ENCODE measurements at places on chromosomes 6 and 20. TPM values are rescaled to one million over a fixed set of nuclear protein-coding genes. Genes with fewer than 3 reads are reported as not detected.

DNA sequence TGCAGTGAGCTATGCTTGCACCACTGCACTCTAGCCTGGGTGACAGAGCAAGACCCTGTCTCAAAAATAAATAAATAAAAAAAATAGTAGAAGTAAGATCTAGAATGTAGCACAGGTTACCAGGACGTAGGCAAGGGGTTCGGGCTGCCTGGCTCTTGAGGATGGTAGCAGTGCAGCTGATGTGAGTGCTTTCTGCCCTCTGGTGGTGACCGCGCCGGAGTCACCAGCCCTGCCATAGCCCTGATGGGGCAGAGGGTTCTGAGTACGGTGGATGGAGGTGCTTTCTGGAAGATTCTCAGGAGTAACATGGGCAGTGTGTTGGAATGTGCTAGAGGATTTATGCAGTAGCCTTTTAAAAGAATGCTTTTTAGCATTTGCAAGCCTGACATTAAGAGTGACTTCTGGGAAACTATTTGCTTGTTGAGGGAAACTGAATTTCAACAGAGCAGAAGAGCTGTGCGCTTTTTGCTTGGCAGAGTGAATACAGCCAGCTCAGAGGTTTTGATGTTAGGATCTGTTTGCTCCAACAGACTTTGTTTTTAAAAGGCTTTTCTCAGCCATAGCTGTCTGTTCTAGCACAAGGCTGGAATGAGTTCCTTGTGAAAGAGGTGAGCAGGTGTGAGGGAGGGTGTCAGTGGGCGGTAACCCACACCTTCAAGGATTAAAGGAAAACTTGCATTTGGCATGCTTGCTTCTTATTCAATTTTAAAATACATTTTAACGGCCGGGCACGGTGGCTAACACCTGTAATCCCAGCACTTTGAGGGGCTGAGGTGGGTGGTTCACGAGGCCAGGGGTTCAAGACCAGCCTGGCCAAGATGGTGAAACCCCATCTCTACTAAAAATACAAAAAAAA is 65.9 kb downstream of the PTPN1 start:
- DNase-seq = no peak

- DNase-seq = no peak
Measured at GRCh38 chr6:15614277-15614676, 48.6 kb downstream of the DTNBP1 start.

GRCh38 chr20:57499676-57500075 is 25.3 kb downstream of the CTCFL start:
- DNase-seq = no peak

DNA sequence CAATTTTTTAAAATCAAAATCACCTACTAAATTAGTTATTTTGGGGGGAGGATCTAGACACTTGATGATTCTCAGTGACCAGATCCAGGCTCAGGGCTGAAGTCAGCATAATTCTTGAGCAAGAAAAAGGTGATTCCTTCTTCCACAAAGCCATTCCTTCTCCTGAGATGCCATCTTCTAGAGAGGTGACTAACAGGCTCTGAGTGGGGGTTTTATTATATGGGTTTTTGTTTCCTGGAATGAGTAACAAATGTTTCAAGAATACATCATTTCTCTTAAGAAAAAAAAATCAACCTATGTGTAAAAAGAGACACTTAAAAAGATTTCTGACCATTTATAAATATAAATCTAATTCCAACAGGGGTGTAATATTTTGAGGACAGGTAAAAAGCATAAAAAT is 154.3 kb downstream of the NFATC2 start:
- DNase-seq = no peak

Gene ZSCAN23
- 16.4 TPM for polyA plus RNA-seq

DNA sequence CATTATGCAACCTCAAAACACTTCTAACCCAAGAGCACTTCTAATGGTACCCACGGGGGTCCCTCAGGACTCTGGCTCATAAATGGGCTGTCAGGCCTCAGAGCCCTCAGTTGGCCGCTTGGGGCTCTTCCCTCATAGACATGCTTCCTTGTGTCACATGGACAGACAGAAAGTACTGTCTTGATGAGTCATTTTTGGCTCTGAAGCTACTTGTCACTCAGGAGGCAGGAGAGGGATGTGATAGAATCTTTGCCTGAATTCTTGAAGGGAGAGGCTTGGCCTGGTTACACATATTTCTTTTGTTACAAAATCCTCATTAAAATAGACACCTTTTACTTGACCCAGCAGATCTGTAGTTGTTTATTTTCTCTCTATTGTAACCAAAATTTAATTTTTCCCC is 15.1 kb upstream of the EDN1 start:
- no peak for DNase-seq

Gene LTB
- 1.0 TPM for polyA plus RNA-seq

- DNase-seq = no peak
Measured at GRCh38 chr20:10111139-10111958, 76.6 kb downstream of the ANKEF1 start.

- DNase-seq = no peak
Measured at GRCh38 chr20:48478806-48479585, 348.8 kb downstream of the PREX1 start.

Gene DEFB119
- not detected for polyA plus RNA-seq

DNA sequence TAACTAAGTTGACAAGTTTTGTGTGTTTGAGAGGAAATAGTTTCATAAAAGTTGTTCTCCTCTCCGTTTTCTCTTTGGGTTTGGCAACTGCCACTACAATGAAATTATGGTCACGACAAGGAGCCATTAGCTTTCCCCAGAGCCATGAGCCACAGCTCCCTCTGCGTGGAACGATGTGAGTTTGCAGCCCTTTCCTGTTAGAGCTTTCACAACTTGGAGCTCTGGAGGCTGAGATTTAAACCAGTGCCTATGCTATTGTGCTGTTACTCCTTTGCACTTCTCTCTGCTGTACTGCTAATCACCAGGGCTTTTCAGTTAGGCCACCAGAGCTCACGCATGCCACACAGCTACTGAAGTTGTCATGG is 29.3 kb upstream of the TXNDC5 start:
- DNase-seq = no peak

GRCh38 chr20:62472138-62472940 is 3.5 kb downstream of the GATA5 start:
- DNase-seq = no peak

DNA sequence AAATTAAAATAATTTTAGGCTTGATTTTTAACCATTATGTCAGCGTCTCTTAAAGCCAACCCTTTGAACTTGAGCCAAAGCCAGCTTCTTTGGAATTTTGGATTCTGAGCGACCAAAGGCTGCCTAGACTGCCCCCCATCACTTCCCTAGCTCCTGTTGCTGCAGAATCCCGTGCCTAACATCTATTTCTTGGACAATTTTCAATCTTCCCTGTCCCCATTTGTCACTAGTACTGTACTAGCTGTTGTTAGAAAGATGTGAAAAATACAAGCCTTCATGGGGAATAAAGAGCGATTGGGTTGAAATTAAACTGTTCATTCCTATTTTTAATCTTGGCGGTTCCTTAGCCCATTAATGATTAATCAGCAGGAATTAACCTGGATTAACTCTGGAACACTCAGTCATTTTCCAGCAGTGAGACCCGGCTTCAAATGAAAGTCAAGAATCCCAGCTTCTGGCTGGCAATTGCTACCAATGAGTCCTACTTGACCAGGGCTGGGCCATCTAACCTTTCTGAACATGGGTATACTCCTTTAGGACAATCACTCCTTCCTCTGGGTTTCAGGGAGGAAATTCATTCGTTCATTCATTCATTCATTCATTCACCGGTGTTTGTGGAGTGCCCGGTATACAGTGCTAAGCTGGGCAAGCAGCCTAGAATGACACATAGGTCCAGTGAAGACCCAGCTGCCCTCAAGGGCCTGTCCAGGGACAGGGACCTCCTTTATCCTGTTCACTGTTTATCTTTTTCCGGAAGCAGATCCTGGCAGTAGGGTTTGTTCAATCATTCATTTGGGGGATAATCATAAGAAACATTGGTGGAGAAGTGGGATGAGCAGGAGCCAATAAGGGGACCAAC is 1.4 kb upstream of the RRBP1 start:
- no peak for DNase-seq

Gene PAX1
- polyA plus RNA-seq = not detected

GRCh38 chr6:6790393-6790792 is 201.9 kb downstream of the LY86 start:
- DNase-seq = no peak

Gene POFUT1
- polyA plus RNA-seq = 55.5 TPM

Gene DNMT3B
- polyA plus RNA-seq = 7.3 TPM

- DNase-seq = no peak
Measured at GRCh38 chr6:18763086-18763485, 375.9 kb downstream of the RNF144B start.

GRCh38 chr20:38141889-38142494 is 23.1 kb downstream of the TGM2 start:
- DNase-seq = no peak

Gene LRFN2
- polyA plus RNA-seq = 0.98 TPM

DNA sequence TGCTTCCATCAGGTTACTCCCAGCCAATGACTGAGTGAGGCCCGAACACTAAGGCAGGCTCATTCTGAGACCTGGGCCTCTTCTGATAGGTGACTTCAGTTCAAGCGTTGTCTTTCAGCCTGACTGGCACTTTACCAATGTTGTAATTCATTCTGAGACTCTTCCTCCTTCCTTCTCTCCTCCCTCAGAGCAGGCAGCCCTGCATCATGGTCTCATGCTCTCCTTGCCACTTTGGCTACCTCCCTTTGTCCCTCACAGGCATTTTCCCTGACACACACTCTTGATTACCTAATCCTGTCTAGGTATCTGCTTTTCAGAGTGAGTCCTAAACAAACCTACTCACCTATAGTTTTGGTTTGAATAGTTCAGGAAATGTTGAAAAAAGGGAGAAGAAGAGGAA is 12.6 kb upstream of the WFDC12 start:
- no peak for DNase-seq

Gene NINL
- polyA plus RNA-seq = 39.2 TPM

- no peak for DNase-seq
Measured at GRCh38 chr20:9507544-9508239, 6.7 kb upstream of the LAMP5 start.

GRCh38 chr6:7542065-7542873 is 798 bp downstream of the DSP start:
- no peak for DNase-seq

- DNase-seq = no peak
Measured at GRCh38 chr6:112990971-112991370, 643.8 kb downstream of the RFPL4B start.

Measured in right renal pelvis (tissue), 4 donors.